Placental epithelial cell (primary cell): ENCODE measurements at places on chromosomes 7 and 10. TPM values are rescaled to one million over a fixed set of nuclear protein-coding genes. Genes with fewer than 3 reads are reported as not detected.

FGFR2 gene
- 16.1 and 32.0 TPM in 2 replicates for total RNA-seq

TMEM176B gene
- total RNA-seq = not detected in 2 replicates

FLNC gene
- total RNA-seq = 77.7 and 271 TPM in 2 replicates

NUB1 gene
- total RNA-seq = 33.4 and 38.8 TPM in 2 replicates

NKX1-2 gene
- not detected in 2 replicates for total RNA-seq

OPALIN gene
- total RNA-seq = not detected in 2 replicates

CCL24 gene
- not detected in 2 replicates for total RNA-seq

DENND11 gene
- 6.0 and 7.5 TPM in 2 replicates for total RNA-seq

NUPR2 gene
- total RNA-seq = not detected in 2 replicates

BTRC gene
- total RNA-seq = 12.1 and 18.5 TPM in 2 replicates

LRRD1 gene
- under 0.01 and 0.11 TPM in 2 replicates for total RNA-seq

CBX3 gene
- 67.1 and 72.8 TPM in 2 replicates for total RNA-seq

LGI1 gene
- under 0.01 TPM in 1 of 2 replicates, not detected in the other for total RNA-seq

SLC16A12 gene
- 0.39 and 1.5 TPM in 2 replicates for total RNA-seq

ABCB4 gene
- not detected in 2 replicates for total RNA-seq

SCD gene
- total RNA-seq = 12.2 and 247 TPM in 2 replicates

NPVF gene
- not detected in 2 replicates for total RNA-seq

LBX1 gene
- total RNA-seq = not detected in 2 replicates

C10orf67 gene
- 0.33 TPM in 1 of 2 replicates, not detected in the other for total RNA-seq

FAM25A gene
- not detected in 2 replicates for total RNA-seq

CCDC3 gene
- 0.11 and 0.39 TPM in 2 replicates for total RNA-seq

MCM10 gene
- 3.5 and 4.7 TPM in 2 replicates for total RNA-seq

SDHAF3 gene
- total RNA-seq = 3.5 and 7.9 TPM in 2 replicates

GRM8 gene
- 0.43 TPM in 1 of 2 replicates, not detected in the other for total RNA-seq

DYNC1I1 gene
- 1.6 and 2.7 TPM in 2 replicates for total RNA-seq

RASSF4 gene
- total RNA-seq = 1.4 and 3.1 TPM in 2 replicates

DNMBP gene
- 22.6 and 30.2 TPM in 2 replicates for total RNA-seq
